ENCODE measurements at places on chromosomes 5 and 9.

- DNase-seq, result no peak
Measured at GRCh38 chr5:5487585-5488360, 65.3 kb downstream of the ICE1 start.

GRCh38 chr9:92138157-92138959 is 23.1 kb upstream of the SPTLC1 start:
- peak; percentile 65 for DNase-seq

- no peak for DNase-seq
Measured at GRCh38 chr9:79301085-79301484, 270.7 kb upstream of the TLE4 start.

GRCh38 chr5:73946919-73947602 is 321.1 kb downstream of the ARHGEF28 start:
- no peak for DNase-seq

DNA sequence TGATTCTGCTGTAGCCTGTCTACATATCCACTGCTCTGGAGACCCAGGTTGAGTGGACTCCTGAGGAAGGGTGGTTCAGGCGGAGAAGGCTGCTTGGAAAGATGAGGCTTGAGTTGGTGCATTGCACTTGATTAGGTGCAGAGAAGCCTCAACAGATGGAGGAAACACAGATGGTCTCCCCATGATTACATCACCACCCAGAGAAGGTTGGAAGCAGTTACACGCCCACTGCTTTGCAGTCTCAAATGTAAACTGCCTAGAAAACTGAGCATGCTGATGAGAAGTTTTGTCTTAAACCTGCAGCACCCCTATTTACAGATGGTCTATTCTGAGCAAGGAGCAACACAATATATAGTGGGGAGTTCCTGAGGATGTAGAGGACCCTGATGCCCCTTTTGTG is 266.6 kb downstream of the PIK3R1 start:
- no peak for DNase-seq

DNA sequence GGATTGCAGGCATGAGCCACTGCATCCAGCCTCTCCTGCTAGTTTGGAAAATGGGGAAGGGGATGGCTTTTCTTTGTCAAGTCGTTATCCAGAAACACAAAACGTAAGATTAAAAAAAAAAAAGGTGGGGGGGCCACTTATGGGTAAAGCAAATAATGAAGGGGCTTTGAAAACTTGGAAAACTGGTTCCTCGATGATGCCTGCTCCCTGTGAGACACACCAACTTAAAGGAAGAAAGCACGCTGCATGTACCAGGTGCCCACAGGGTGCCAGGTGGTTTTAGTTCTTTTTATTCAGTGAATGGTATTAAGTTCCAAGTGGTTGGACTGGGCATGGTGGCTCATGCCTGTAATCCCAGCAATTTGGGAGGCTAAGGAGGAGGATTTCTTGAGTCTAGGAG is 170.1 kb downstream of the GOLPH3 start:
- DNase-seq, result no peak

- no peak for DNase-seq
Measured at GRCh38 chr5:105640328-105640727, 2030.4 kb downstream of the EFNA5 start.

DNA sequence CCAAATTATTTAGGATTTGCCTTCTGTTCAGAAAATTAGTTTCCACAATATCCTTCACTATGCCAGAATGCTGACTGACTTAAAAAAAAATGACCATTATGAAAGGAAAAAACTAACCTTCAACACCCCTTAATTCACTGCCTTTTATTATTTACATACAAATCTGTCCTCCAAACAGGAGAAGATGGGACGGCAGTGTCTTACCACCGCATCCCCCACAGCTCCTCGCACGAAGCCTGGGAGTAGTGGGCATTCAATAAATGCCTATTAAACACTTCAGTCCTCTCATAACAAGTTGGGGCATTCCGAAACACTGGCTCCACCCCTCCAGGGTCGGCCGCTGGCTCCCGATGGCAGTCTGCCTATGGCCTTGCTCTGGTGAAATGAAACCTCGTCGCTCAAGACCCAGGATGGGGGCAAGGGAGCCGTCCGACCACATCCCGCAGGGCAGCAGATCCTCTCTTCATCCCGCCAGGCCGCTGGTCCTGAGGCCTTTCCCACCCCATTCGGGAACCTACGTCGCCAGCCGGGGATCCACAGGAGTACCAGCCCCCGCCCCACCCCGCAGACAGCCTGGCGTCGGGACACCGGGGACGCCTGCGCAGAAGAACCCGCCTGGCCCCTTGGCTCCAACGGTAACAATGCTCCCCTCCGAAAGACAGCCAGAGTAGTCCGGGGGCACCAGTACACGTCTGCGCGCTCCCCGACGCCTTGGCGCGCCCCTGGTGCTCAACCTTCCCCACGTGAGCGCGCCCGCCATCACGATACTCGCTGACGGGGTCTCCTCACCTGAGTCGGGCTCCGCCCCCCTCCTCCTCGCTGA is 613 bp downstream of the ZBTB5 start:
- peak; percentile 45 for DNase-seq

GRCh38 chr9:86974421-86974820 is 27.1 kb upstream of the GAS1 start:
- DNase-seq, result no peak

- no peak for DNase-seq
Measured at GRCh38 chr5:108295578-108296368, 86.1 kb downstream of the FBXL17 start.

GRCh38 chr5:6291961-6292360 is 86.4 kb downstream of the MED10 start:
- no peak for DNase-seq

GRCh38 chr5:115170134-115170928 is 623 bp upstream of the TRIM36 start:
- no peak for DNase-seq

DNA sequence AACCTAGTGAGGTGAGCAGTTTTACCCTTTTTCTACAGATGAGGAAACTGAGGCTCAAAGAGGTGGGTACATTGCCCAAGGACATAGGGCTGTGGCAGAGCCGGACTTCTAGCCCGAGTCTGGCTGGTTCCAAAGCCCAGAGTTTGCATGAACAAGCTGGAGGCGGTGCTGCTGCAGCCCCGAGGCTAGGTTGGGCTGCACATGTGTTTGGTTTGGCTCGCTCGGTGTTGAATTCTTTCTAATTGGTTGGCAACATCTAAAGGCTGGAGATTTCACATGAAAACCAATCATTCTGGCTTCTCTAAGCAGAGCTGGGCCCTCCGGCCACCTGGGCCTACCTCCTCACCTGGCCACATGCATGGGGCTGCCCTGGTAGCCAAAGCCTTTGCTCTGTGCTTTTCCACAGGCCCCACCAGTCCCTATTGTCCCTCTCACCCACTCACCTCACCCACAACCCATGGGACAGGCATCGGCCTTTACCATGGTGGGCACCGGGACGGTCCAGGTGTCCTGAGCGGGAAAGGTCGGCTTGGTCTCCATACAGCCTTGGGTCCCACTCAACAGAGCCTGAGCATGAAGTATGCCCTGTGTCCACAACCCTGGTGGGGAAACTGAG is 262.3 kb downstream of the NSG2 start:
- no peak for DNase-seq

DNA sequence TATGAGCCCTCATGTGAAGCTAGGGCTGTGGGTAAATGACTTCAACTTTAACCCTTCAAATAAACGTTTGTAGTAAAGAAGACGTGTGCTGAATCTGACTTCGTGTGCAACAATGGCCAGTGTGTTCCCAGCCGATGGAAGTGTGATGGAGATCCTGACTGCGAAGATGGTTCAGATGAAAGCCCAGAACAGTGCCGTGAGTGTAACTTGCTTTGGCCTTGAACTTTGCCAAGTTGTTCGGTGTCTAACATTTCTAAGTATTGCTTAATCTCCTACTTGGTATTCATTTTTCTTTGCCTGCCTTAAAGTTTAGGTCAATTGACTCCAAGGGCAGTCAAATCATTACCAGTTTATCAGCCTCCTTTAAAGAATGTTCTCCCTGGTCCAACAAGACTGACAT is 18.2 kb downstream of the VLDLR start:
- DNase-seq, result no peak

DNA sequence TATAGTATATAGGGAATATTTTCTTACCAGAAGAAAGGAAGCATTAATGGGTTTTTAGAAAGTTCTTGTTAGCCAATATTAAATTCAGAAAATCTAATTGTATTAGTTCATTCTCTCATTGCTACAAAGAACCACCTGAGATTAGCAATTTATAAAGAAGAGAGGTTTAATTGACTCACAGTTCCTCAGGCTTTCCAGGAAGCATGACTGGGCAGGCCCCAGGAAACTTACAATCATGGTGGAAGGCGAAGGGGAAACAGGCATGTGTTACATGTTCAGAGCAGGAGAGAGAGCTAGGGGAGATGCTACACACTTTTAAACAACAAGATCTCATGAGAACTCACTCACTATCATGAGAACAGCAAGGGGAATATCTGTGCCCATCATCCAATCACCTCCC is 304.0 kb upstream of the CDH12 start:
- no peak for DNase-seq

- peak; percentile 73 for DNase-seq
Measured at GRCh38 chr9:127122176-127123063, at the start of gene ANGPTL2. Gene ANGPTL2, minus strand, starts transcription at chr9:127122635. Its CDS starts 13,904 bp downstream, at chr9:127108731.

DNA sequence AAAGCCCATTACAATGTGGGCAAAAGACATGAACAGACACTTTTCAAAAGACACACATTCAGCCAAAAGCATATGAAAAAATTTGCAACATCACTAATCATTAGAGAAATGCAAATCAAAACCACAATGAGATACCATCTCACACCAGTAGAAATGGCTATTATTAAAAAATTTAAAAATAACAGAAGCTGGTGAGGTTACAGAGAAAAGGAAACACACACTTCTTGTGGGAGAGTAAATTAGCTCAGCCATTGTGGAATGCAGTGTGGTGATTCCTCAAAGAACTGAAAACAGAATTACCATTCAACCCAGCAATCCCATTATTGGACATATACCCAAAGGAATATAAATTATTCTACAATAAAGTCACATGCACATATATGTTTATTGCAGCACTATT is 585.2 kb upstream of the TUSC1 start:
- DNase-seq, result no peak

- no peak for DNase-seq
Measured at GRCh38 chr5:174177531-174177930, 132.0 kb downstream of the NSG2 start.

DNA sequence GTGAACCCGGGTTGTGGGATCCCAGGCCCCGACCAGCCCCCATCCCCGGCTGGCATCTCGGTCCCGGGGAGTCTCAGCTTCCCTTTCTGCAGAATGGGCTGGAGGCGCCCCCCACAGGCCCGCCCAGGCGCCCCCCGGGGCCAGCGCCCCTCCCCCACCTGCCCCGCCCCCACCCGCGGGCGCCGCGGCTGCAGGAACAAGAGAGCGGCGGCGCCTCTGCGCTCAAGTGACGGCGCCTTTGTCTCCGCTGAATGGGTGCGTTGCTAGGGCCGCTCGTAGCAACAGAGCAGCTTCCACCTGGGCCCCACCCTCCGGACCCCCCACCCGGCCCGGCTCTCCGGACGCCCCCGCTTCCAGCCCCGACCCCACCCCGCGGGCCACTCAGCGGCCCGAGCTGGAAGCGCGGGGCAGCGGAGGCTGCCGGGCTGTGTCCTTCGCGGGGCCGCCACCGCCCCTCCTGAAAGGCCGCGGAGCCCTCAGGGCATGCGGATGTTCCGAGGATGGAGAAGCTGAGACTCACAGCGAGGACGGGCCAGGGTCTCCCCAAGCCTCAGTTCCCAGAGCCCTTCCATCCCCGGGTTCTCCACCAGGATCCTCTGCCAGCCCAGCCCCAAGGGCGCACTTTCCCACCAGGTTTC is 27.5 kb downstream of the ADGRD2 start:
- no peak for DNase-seq

DNA sequence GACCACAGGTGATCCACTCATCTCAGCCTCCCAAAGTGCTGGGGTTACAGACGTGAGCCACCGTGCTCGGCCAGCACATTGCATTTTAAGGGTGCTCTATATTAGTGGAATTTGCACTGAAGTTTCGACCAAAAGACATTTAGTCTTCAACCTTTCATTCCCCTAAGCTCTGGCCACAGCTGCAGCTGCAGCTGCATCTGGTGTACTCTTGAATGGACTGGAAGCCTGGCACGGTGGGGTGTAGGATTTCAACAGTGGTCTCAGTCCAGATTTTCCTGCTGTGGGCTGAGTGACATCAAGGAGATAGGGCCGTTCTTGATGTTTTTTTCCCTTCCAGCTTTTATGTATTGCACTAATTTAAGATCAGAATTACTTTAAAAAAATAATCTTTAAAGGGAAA is 255.2 kb downstream of the PDZD2 start:
- DNase-seq, result no peak

DNA sequence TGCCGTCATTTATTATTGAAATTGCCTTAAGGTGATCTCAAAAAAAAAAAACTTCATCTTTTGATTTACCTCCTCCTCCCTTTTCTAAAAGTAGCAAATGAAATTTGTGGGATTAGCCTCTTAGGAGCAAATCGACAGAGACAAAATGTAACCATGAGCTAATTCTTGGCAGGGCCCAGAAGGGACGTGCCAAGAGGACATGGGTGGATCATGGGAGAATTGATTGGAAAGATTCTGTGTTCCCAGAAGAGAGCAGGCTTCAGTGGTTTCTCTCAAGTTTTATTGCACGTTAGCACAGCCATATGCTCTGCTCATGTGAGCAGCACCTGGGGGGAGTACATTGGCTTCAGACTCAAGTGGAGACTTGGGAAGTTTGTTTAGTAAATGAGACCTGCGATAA is 394.6 kb downstream of the ELAVL2 start:
- no peak for DNase-seq

DNA sequence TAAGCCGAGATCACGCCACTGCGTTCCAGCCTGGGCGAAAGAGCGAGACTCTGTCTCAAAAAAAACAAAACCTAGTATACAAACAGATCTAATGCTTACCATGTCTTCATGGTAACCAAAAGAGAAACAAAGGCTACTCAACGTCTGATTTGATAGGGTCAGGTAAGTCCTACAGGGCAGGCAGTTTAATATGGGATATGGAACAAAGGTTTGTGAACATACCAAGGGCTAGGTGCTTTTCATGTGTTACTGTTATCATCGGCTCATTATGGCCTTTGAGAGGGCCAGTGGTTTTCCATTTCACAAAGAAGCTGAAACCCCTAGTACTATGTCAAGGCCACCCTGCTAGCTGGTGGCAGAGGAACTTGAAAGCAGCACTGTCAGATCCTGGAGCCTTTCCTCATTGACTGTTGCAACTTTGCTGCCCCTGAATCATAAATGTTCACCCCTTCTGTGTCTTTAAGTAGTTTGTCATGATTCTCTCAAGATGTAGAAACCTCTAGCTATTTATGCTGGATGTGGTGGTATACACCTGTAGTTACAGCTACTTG is 5.1 kb downstream of the IQGAP2 start:
- no peak for DNase-seq

GRCh38 chr9:21989440-21990189 is 4.6 kb downstream of the CDKN2A start:
- DNase-seq, result no peak

GRCh38 chr9:128020692-128021091 is 39.9 kb upstream of the EEIG1 start:
- DNase-seq, result no peak

DNA sequence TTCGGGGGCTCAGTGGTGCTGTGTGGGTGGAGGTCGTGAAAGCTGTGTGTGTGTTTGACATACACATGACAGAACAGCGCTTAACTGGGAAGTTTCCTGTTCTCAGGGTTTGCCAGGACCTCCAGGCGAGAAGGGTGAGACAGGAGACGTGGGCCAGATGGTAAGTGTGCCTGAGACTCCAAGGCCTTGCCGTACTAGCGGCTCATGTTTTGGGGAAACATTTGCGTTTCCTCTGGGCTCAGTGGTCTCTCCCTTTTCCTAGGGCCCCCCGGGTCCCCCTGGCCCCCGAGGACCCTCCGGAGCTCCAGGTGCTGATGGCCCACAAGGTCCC is 68.3 kb upstream of the FCN2 start:
- DNase-seq, result no peak

Data from GM13977 (cell line).